HFFc6 (cell line): ENCODE measurements at places on chromosomes 4 and X. TPM values are rescaled to one million over a fixed set of nuclear protein-coding genes. Genes with fewer than 3 reads are reported as not detected.

The MAEA gene
- 56.7 to 73.4 TPM (median 61.5 TPM) in 3 replicates for total RNA-seq

The EFHC2 gene
- total RNA-seq = not detected in 3 replicates

The PWWP3B gene
- not detected in 3 replicates for total RNA-seq

The TMEM128 gene
- 16.9 to 22.7 TPM (median 19.1 TPM) in 3 replicates for total RNA-seq

The OPN1LW gene
- total RNA-seq = not detected in 3 replicates

The ENPEP gene
- total RNA-seq = not detected in 3 replicates

The STAG2 gene
- 43.3 and 45.0 TPM in 2 replicates for total RNA-seq

The NAP1L2 gene
- 0.09 to 0.88 TPM (median 0.57 TPM) in 3 replicates for total RNA-seq
